ENCODE measurements at places on chromosomes 5 and 9.

GRCh38 chr5:37248421-37248969, 681 bp downstream of the CPLANE1 start:
- no peak for DNase-seq

DNA sequence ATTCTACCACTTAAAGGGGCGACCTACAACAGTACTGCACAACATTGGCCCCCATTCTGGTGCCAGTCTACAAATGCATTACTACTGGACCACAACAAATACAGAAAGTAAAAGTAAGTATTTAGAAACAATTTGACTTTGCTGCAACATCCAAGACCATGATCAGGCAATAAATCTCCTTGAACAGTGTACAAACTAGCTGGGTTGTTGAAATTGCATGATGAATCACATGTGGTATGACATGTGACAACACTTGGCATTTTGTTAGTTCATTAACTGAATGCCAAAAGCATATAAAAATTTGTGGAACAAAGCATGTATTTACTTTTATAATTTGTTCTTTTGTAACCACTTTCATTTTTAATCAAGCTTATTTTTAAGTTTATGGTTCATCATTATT, 270.5 kb downstream of the NFIB start:
- no peak for DNase-seq

- no peak for DNase-seq
Measured at GRCh38 chr9:117028103-117028858, 341.2 kb downstream of the TRIM32 start.

DNA sequence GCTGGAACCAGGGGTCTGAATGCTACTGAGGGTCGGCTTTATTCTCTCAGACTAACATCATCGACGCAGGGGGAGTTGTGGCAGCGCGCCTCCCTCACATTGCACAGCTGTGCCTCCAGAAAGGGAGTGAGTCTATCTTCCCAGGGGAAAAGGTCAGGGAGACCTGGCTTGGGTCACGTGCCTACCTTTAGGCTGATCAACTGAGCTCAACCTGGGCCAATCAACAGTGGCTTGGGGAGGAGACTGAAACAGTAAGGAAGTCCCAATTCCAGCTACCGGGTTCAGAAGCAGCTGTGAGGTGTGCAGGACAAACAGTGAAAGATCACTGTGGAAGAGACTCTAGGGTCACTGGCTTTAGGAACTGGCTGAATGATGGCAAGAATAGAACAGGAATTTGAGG, 14.3 kb downstream of the SNX30 start:
- DNase-seq, result no peak

GRCh38 chr9:108476574-108476973, 379.2 kb downstream of the ACTL7B start:
- no peak for DNase-seq

DNA sequence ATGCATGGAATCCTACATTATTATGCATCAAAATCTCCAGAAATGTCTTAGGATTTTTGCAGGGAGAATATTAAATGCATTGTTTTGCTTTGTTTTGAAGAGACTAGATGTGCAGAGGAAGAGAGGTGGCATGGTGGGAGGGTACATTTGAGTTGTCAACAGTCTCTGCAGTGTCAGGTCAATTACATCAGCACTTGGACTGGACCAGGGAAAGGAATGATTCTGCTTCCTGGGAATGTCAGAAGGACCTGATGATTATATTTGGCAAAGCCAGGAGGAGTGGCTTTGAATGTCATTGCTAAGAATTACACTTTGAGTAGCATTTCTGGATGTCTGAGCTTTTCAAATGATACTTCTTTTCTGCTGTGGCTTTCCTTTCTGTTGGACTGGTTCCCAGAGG, 17.5 kb upstream of the TMEFF1 start:
- no peak for DNase-seq

DNA sequence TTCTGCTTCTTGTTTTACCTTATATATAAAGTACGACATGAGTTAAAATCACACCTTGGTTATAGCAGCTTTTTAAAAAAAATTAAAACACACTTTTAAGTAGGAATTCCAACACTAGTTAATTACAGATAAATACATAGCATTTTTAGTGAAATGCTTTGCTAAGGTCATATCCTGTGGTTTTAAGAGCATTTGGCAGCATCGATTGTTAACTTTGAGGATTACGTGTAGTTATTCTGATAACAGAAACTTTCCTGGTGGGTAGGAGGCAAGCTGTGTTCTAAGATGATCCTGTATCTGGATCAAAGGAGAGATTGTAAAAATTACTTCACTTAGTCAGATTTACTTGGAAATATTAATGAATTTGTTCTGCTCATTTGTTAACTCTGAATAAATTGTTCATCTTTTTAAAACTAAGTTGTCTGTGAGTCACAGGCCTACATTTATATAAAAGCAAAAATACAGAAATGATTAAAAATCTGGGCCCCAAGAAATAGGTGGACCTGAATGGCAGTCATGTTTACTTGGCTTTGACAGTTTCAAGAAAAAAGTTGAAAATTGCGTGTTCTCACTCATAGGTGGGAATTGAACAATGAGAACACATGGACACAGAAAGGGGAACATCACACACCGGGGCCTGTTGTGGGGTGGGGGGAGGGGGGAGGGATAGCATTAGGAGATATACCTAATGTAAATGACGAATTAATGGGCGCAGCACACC, 58.3 kb downstream of the TRIO start:
- no peak for DNase-seq

DNA sequence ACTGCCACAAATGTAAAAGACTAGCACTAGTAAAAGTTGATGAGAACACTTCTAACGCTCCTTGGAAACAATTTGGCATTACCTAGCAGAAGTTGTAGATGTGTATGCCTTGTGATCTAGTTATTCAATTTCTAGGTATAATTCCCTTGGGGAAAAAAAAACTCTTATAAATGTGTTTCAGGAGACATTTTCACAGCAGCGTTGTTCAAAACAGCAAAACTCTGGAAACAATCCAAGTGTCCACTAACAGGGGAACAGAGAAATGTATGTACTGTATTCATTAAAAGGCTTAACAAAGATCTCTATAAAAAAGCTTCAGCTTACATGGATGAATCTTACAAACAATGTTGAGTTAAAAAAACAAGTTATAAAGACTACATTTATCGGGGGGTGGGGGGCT, 30.4 kb downstream of the NR3C1 start:
- no peak for DNase-seq

DNA sequence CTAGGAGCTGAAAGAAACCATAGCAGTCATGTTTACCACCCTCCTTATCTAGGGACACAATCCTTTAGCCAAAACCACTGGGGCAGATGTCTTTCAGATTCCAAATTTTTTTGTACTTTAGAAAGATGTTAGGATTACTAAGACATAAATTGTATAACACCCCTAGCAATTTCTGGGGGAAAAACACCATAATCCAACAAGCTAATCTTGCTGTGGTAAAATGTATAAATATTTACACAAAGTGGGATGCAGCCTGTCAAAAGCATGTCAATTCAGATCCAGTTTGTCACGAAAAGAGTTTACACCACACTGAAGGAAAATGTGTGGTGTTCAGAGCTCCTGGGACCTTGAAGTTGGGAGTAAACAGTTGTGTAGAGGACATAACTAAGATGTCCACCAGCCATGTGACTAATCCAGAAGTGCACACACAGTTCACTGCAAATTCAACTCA, 274.3 kb downstream of the ADAMTSL1 start:
- no peak for DNase-seq

- DNase-seq, result no peak
Measured at GRCh38 chr9:132008855-132009812, 70.5 kb downstream of the MED27 start.
